A549 treated with GW870086 at 1 μM for 4 hours (cell line): ENCODE measurements at places on chromosomes 1 and 21. TPM values are rescaled to one million over a fixed set of nuclear protein-coding genes. Genes with fewer than 3 reads are reported as not detected.

SH2D1B gene
- total RNA-seq = 0.10 to 0.15 TPM (median 0.10 TPM) in 5 replicates

LRRC71 gene
- total RNA-seq = 0.11 to 0.22 TPM (median 0.19 TPM) in 3 of 5 replicates, not detected in the others

OMA1 gene
- total RNA-seq = 4.7 to 6.4 TPM (median 5.1 TPM) in 5 replicates

SUSD4 gene
- total RNA-seq = 0.62 to 1.1 TPM (median 0.73 TPM) in 5 replicates

OR13G1 gene
- not detected in 5 replicates for total RNA-seq

PEAR1 gene
- 5.7 to 7.5 TPM (median 6.1 TPM) in 5 replicates for total RNA-seq

SAMD13 gene
- 0.19 to 0.72 TPM (median 0.45 TPM) in 5 replicates for total RNA-seq

UBE4B gene
- 11.5 to 14.0 TPM (median 12.7 TPM) in 5 replicates for total RNA-seq

FCRL5 gene
- total RNA-seq = not detected in 5 replicates

CD247 gene
- 0.21 to 0.50 TPM (median 0.30 TPM) in 4 of 5 replicates, not detected in the other for total RNA-seq

NHLH1 gene
- total RNA-seq = 0.30 to 0.51 TPM (median 0.38 TPM) in 5 replicates

NPPB gene
- total RNA-seq = 0.24 TPM in 1 of 5 replicates, not detected in the others
